ENCODE measurements at places on chromosomes 7 and 10.
A peak's percentile ranks its signal among the peaks of the same experiment; 100 is the strongest.

GRCh38 chr7:44960011-44960580 is 18.7 kb downstream of the MYO1G start:
- H3K4me3 ChIP-seq = no peak overlapping the region
- peak overlapping the region; percentile 82 for H3K27ac ChIP-seq
- H3K36me3 ChIP-seq = peaks cover 10% of the 10 kb centered on the region
- DNase-seq = no peak
- no peaks in the 10 kb centered on the region for H3K27me3 ChIP-seq

DNA sequence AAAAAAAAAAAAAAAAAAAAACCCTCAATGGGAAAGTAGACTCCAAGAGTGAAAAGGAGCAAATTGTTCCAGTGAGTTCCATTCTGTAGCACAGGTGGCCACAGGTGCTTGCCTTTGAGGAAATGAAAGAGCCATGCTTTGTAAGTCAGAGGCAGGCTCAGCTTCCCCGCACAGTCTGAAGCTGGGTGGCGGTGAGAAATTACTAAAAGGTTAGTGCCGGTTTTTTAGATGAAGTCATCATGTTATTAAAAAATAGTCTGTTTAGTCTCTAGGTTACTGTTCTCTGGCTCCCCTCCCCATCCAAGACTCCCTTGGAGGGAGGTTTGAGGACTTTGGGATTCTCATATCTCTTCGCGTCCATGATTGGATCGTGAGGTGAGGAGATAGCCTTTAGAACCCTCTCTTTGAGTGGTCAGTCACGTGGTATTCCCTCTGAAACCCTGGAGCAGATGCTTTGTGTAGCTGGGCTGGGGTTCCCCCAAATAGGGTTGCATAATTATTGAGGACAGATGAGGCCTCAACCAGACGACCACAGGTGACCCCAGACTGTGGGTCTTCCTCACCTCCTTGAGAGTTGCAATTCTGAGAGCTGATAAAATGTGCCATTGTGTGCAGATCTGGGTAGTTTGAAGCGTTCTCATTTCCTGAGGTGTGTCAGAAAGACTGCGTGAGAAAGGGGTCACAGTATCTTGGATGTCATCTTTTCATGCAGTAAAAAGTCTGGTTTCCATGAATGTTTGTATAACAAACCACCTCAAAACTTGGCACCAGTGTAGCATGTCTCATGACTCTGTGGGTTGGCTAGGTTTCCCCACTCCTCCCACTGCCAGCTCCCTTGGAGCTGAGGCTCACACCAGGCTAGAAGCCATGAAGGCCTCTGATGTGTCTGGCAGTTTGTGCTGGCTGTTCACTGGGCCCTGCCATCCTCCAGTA is 27.1 kb downstream of the OGDH start:
- peaks cover 100% of the 10 kb centered on the region for H3K4me1 ChIP-seq
- no peaks in the 10 kb centered on the region for H3K36me3 ChIP-seq
- DNase-seq = peak; percentile 48
- H3K27me3 ChIP-seq = no peaks in the 10 kb centered on the region
- H3K4me3 ChIP-seq = no peak overlapping the region

GRCh38 chr10:50585921-50586739 is 37.6 kb downstream of the SGMS1 start:
- peaks cover 3% of the 10 kb centered on the region for H3K4me1 ChIP-seq
- H3K27me3 ChIP-seq = no peaks in the 10 kb centered on the region
- DNase-seq = no peak
- no peak overlapping the region for H3K27ac ChIP-seq
- peaks cover 12% of the 10 kb centered on the region for H3K36me3 ChIP-seq
- H3K4me3 ChIP-seq = no peak overlapping the region

DNA sequence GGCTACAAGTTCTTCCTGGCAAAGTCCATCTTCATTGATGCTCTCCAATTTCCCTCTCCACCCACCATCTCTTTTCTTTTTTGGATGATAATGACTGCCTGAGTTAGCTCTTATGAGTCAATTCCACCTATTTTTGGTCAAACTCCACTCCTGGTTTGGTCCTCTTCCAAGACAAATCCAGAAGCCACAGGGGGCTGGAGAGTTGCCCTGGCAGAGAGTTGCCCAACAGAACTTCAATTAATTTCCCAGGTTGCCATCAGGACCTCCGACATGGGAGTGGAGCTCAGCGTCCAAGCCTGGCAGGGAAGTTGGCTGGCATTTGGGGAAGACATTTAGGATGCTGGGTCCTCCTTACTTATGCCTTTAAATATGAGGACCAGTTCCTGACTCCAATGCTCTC is 29.2 kb upstream of the KCNMA1 start:
- H3K27me3 ChIP-seq = peaks cover 2% of the 10 kb centered on the region
- no peaks in the 10 kb centered on the region for H3K36me3 ChIP-seq
- no peak overlapping the region for H3K4me3 ChIP-seq
- no peak for DNase-seq
- H3K27ac ChIP-seq = no peak overlapping the region

DNA sequence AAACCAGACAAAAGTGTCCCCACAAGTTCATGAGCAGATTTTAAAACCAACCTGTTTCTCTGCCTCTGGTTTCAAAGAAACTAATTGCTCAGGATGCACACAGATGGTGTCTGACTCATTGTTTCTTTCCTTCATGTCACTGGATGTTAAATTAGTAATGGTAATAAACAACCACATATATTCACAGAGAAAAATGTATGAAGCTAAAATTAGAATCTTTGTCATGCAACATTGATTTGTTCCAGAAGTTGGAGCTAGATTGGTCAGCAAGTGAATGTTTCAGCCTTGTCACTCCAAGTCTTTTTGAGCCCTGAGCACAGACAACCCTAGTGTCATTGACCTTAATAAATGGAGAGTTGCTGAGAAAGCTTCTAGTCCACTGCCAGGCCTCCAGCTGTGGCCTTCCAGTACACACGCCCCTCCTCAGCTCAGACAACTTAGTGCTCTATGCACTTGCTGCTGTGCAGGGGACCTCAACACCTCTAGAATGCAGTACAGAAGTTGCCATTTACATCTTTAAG is 175.9 kb downstream of the CCDC71L start:
- peaks cover 3% of the 10 kb centered on the region for H3K27me3 ChIP-seq
- no peak for DNase-seq
- no peaks in the 10 kb centered on the region for H3K4me1 ChIP-seq
- H3K36me3 ChIP-seq = no peaks in the 10 kb centered on the region
- no peak overlapping the region for H3K27ac ChIP-seq
- no peak overlapping the region for H3K4me3 ChIP-seq

DNA sequence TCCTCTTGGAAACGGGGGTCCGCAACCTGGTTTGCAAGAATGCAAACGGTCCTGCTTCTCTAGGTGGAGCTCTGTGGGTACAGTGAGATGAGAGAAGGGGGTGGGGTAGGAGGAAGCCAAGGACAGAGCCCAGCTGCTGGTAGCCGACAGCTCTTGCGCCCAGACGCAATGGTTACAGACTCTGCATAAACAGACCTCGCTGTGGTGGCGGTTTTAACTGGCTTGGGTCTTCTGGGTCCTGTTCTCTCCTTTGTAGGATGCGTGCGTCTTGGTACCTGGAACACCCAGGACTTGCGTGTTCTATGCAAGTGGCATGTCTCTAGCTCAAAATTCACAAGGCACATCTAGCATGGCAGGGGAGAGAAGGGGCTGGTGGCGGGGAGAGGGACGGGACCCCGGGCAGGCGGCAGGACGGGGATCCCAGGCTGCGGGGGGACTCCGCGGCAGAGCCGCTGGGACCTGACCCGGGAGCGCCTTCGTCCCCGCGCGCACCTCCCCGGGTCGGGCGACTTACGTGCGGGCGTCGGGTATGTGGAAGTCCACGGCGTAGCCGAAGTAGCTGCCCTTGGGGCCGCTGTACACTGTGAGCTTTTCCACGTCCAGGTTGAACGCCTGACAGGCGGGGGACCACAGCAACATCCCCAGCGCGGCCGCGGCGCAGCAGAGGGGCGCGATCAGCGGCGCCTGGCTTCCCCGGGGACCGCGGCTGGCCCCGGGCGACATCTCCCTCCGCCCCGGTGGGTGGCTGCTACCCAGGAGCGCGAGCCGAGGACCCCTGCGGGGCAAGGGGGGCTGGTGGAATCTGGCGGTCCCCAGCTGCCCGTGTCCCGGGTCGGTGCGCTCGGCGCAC is 448 bp downstream of the ITGA8 start:
- H3K36me3 ChIP-seq = no peaks in the 10 kb centered on the region
- H3K27ac ChIP-seq = no peak overlapping the region
- H3K4me1 ChIP-seq = no peaks in the 10 kb centered on the region
- no peak for DNase-seq
- H3K27me3 ChIP-seq = peaks cover 13% of the 10 kb centered on the region

- H3K27ac ChIP-seq = no peak overlapping the region
- H3K36me3 ChIP-seq = peaks cover 8% of the 10 kb centered on the region
- H3K4me1 ChIP-seq = no peaks in the 10 kb centered on the region
- peaks cover 19% of the 10 kb centered on the region for H3K27me3 ChIP-seq
- H3K4me3 ChIP-seq = no peak overlapping the region
Measured at GRCh38 chr7:44377681-44378421, 52.5 kb upstream of the CAMK2B start.

DNA sequence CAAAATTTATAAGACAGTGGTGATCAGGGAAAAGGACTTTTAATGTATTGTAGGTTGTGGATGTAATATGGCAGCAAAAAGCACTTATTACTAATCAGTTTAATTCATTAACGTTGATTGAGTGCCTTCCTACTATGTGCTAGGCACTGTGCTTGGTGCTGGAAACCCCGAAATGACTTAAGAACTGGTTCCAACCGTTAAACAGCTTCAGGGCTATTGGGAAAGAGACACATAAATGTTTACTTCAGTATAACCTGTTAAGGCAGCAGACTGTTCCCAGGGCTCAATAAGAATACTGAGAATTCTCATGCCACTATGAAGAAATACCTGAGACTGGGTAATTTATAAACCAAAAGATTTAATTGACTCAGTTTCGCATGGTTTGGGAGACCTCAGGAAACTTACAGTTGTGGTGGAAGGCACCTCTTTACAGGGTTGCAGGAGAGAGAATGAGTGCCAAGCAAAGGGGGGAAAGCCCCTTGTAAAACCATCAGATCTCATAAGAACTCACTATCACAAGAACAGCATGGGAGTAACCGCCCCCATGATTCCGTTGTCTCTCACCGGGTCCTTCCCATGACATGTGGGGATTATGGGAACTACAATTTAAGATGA is 1.1 kb upstream of the SLC25A13 start:
- DNase-seq = no peak
- peaks cover 9% of the 10 kb centered on the region for H3K4me1 ChIP-seq
- H3K27ac ChIP-seq = no peak overlapping the region
- no peaks in the 10 kb centered on the region for H3K27me3 ChIP-seq
- no peaks in the 10 kb centered on the region for H3K36me3 ChIP-seq

DNA sequence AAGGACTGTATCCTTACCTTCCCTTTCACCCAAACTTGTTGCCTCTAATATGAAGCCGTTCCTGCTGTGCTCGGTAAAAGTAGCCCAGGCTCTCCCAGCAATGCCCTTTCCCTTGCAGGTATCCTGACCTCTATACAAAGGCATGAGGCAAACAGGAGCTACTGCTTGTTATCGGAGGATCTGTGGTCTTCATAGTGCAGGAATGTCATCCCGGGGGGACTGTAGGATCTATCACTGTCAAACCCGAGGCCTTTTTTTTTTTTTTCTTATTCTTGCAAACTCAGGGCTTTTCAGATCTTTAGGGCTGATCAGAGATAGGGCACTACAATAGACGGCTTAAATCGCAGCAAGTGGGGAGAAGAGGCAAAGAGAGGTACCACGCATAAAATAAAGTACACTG is 1206.6 kb downstream of the TYW1 start:
- no peaks in the 10 kb centered on the region for H3K36me3 ChIP-seq
- H3K27me3 ChIP-seq = no peaks in the 10 kb centered on the region
- DNase-seq = no peak
- H3K4me1 ChIP-seq = no peaks in the 10 kb centered on the region

GRCh38 chr7:155713384-155713783 is 68.9 kb downstream of the RBM33 start:
- no peak for DNase-seq
- no peaks in the 10 kb centered on the region for H3K27me3 ChIP-seq
- H3K4me1 ChIP-seq = peaks cover 6% of the 10 kb centered on the region
- no peak overlapping the region for H3K4me3 ChIP-seq
- H3K36me3 ChIP-seq = no peaks in the 10 kb centered on the region
- H3K27ac ChIP-seq = no peak overlapping the region

DNA sequence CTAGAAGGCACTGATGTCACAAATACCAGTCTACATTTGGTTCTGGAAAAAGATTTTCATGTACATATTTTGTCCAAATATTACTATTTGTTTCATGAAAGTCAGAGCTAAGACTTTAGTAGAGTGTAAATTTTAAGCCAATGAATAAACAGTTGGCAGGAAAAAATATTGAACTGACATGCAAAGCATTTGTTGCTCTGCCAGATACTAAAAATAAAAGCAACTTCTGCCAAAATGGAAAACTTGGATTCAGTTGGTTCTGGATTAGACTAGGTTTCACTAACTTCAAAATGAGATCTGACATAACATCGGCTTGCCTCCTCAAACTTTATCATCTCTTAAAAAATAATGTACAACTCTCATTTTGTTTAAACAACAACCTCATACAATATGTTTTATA is 34.9 kb downstream of the FAM204A start:
- H3K27ac ChIP-seq = no peak overlapping the region
- DNase-seq = no peak

DNA sequence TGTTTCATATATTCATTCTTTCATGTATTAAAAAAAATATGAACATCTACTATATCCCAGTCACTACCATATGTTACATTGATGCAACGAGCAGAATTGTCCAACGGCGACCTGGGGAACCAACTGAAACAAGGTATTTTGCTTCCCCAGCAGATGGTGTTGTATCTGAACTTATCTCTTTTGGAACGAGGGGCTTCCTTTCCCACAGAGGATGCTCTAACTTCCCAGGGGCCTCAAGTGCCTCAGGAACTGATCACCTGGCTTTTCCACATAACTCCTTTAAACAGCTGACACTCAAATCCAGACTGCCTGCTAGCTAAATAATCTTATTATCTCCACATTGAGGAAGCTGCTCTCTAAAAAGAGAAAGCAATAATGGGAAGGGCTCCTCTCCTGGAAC is 259.3 kb downstream of the HTR7 start:
- no peak for DNase-seq
- H3K36me3 ChIP-seq = no peaks in the 10 kb centered on the region
- peaks cover 3% of the 10 kb centered on the region for H3K27me3 ChIP-seq
- H3K27ac ChIP-seq = no peak overlapping the region
- no peak overlapping the region for H3K4me3 ChIP-seq

DNA sequence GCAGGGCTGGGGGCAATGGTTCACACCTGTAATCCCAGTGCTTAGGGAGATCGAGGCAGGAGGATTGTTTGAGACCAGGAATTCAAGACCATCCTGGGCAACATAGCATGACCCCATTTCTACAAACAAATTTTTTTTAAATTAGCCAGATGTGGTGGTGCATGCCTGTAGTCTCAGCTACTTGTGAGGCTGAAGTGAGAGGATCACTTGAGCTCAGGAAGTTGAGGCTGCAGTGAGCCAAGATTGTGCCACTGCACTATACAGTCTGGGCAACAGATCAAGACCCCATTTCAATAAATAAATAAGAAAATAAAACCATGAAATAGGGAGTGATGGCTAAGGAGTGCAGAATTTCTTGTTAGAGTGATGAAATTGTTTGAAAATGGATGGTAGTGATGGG is 8.9 kb downstream of the GRID2IP start:
- no peak for DNase-seq
- no peak overlapping the region for H3K4me3 ChIP-seq
- H3K36me3 ChIP-seq = no peaks in the 10 kb centered on the region
- peaks cover 5% of the 10 kb centered on the region for H3K4me1 ChIP-seq
